ENCODE measurements at places on chromosomes 12 and 14.

DNA sequence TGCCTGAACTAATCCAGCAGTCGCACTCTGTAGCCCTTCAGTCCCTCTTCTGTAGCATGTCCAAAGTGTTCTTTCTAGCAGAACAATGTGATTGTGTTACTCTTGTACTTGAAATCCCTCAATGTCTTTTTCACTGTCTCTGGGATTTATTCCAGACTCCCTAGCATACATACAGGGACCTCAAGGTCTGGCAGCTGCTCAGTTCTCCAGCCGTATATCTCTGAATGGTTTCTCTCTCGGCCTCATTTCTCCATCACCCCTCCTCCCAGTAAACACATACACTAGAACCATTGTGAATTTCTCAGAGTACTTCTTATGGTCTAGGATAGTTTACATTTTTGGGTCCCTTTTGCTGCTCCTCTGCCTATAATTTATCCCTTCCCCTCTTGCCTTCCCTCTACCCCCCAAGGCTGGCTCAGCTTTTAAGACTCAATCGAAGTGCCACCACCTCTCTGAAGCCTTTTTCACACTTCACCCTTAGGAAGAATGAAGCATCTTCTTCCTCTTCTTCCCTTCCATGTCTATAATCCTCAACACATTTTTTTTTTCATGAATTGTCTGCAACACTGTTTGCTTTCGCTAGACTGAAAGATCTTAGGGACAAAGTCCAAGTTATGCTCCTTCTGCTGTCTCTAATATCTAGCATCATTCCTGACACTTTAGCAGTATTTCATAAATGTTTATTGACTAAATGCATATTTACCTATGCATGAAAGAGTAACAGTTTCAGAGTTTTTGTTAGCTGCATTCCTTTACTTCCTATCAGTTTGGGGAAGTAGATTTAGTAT, 446.1 kb downstream of the ZFP36L1 start:
- no peak for DNase-seq

DNA sequence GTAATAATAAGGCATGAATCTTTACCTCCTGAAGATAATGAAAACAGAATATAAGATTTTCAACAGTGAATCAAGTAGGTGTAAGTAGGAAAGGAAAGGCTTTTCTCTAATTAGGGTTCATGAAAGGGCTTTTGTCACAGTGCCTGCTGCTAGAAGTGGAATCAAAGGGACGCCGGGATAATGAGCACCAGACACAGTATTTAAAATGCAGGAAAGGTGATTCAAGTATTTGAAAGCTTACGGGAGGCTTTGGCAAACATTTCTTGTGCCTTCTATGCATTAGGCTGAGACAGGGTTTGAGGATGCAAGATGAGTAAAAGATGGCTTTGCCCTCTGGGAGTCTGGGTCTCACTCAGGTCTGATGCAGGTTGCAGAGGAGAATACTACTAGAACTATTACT, 70.5 kb upstream of the ANO4 start:
- no peak for DNase-seq

GRCh38 chr12:75337905-75338304, 3.4 kb downstream of the GLIPR1L1 start:
- DNase-seq, result no peak

GRCh38 chr12:24252602-24253001, 303.1 kb upstream of the SOX5 start:
- DNase-seq, result no peak

GRCh38 chr14:92596331-92596907, 82.8 kb downstream of the RIN3 start:
- DNase-seq, result no peak

GRCh38 chr14:104747876-104748275, 5.1 kb upstream of the SIVA1 start:
- DNase-seq, result no peak

Measured in RKO (cell line).